ENCODE measurements at places on chromosomes 12 and 14.

DNA sequence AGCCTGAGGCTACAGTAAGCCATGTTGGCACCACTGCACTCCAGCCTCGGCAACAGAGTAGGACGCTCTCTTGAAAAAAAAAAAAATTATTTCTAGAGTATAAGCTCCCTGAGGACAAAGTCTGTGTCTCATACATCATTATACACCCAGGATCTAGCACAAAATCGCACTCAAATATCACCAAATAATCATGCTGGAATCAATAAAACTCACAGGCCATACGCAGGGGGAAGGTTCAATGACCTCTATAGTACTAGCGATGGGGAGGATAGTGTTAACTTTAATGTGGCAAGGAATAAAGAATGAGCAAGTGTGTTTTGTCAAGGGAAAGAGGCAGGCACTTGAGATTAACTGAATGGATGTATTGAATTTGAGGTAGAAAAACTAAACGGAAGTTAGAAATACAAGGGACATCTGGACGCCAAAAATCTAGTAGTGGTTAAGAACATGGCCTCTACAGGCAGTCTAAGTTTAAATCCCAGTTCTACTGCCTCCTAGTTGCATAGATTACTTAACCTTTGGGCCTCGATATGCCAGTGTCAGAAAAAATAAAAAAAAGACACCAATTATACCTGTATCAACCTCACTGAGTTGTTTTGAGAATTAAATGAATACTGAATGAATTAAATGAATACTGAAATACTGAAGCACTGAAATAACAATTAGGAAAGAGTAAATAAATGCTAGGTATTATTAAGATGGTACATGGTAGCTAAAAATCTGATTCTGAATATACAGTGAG is 4.4 kb upstream of the AP4S1 start:
- DNase-seq: no peak

- no peak for DNase-seq
Measured at GRCh38 chr12:87231818-87232217, 797.4 kb downstream of the C12orf50 start.

DNA sequence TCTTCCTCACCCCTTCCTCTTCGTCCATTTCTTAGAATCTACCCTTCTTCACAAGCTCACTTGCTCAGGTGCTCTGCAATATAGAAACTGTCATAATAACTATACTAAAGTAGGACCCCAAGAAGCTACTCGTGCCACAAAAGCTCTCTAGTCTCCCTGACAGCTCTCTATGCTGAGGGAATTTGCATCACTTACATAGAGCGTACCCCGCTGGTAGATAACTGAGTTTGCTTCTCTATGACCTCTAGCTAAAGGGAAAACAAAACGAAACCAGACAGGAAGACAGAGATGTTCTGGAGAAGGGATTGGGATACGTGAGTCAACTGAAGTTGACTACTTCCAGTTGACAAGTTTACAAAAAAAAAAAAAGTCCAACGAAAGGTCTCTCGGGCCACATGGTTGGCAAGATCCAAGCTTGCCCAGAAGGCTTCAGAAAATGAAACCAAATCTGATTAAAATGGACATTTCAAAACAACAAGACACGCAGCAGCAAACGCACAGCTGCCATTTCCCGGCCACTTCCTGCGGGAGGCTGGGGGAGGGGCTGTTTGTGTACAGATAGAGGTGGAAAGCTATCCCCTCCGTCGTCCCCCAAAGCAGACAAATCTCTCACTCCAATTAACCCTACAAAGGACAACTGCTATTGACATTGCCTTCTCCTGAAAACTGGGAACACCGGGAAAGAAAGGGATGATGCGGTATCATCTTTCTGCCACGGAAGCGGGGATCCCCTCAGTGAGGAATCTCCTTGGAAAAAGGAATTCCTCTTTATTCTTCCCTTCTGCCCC is 1.3 kb downstream of the BAZ2A start:
- DNase-seq: peak; percentile 28

DNA sequence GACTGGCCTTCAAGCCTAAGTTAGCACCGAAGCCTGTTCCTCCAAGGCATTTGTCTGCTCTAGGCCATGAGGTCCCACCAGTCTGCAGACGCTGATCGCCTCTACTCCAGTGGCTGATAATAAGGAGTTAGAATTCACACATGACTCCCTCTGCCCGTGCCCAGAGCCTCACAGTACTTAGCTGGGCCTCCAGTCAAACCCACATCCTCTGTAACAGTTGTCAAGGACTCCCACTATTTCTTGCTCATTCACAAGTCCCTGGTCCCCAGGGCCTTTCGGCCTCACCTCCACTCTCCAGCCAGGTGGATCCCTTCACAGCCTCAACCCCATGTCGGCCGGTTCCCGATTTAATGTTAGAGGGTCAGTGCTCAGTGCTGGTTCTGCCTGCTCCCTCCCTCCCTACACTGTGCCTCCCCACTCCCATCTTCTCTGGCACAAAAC is 6.3 kb upstream of the KRT5 start:
- DNase-seq: no peak

DNA sequence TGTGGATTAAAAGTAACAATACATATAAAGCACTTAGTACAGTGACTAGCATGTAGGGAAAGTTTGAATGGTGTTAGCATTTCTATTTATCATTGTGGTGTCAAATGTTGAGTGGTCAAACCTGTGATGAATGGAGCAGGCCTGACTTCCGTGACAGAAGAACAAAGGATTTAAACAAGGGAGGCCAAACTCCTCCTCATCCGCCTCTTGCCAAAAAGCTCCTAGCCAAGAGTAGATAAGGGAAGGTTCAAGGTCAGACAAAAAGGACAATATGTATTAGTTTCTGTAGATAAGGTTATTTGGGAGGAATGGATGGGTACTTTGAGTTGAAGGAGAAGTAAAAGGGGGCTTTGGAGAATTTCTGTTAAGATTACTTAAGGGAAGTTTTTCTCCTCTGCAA is 6.5 kb downstream of the RNASE7 start:
- no peak for DNase-seq

DNA sequence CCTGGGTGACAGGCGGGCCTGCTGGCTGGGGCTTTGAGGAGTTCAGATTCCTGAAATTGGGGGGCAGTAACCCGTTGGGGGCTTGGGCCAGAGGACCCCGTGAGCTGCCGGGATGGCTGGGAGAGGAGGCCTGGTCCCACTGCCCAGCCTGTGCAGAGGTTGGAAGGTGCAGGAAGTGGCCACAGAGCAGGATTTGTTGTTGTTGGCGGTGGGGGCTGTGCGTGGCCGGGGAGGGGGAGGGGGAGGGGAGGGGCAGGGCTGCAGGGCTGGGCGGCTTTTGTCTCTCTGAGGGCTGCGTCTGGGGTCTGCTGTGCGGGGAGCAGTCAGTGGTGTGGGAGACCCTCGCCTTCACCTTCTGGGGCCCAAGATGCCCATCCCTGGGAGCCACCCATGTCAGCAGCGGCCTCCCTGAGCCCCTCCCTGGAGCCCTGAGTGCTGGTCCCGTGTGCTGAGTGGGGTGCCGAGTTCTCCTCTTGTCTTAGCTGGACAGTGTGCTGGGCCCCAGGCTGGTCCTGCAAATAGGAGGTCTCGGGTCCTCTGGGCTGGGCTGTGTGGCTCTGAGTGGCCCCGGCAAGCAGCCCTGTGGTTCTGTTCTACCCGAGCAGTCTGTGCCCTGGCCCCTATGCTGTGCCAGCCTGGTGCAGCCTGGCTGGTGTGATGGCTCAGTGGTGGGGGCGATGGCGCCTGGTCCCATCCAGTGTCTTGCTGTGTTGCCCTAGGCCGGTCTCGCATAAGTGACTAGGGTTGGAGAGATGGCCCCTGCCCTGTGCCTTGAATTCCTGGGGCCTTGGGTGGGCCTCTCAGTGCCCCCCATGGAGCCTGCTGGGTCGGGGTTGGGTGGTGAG is 10.3 kb downstream of the KIF26A start:
- no peak for DNase-seq

GRCh38 chr12:11730299-11731041 is 81.0 kb downstream of the ETV6 start:
- no peak for DNase-seq

- no peak for DNase-seq
Measured at GRCh38 chr12:27865421-27865820, 85.4 kb upstream of the MANSC4 start.

DNA sequence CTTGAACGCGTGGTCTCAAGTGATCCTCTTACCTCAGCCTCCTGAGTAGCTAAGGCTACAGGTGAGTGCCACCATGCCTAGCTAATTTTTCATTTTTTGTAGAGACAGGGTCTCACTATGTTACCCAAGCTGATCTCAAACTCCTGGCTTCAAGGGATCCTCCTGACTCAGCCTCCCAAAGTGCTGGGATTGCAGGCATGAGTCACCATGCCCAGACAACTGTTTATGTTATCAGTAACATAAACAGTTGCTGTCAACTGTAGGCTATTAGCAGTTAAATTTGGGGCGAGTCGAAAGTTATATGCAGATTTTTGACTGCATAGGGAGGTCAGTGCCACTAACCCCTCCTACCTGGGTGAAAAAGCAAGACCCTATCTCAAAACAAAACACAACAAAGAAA is 26.2 kb upstream of the LRRK2 start:
- DNase-seq: no peak

DNA sequence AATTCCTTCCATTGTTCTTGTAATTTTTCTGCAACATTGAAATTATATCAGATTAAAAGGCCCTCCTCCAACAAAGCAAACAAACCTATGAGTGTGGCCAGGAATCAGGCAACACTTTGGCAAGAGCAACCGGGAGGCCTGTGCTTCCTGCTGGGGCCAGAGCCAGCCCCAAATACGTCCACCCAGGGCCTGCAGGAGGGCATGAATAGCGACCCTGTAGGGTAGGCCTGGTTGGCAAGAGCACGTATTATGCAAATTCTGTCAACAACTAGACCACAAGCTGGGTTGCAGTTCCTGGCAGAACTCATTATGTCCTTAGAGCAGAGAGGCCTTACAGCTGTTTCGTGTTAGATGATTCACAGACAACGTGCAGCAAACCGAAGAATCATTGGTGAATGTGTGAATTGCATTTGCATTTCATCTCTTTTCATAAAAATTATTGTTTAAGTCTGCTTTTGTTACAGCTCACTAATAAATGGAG is 26.9 kb upstream of the LGALS3 start:
- no peak for DNase-seq

- no peak for DNase-seq
Measured at GRCh38 chr12:133235401-133236112, at the start of gene ANHX. Gene ANHX, minus strand, starts transcription at chr12:133235877. Its CDS starts 1,521 bp downstream, at chr12:133234356.

- no peak for DNase-seq
Measured at GRCh38 chr14:54928216-54928615, 25.6 kb upstream of the GCH1 start.

DNA sequence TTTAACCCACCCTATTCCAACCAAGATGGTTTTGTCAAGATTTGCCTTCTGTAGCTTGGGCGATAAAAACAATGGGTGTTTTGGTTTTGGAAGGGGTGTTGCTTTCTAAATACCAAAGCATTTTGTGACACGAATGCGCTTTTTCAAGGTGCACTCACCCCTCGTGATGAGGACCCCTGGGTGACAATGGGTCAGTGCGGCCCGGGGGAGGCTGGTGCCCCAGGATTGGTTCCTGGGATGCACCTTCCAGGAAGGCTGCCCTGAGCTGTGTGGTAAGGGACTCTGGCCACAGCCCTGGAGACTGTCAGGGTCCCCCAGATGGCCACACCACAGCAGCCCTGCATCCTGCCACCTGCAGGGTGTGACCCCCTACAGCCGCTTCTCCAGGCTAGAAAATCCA is 180.6 kb upstream of the MYL2 start:
- DNase-seq: no peak

DNA sequence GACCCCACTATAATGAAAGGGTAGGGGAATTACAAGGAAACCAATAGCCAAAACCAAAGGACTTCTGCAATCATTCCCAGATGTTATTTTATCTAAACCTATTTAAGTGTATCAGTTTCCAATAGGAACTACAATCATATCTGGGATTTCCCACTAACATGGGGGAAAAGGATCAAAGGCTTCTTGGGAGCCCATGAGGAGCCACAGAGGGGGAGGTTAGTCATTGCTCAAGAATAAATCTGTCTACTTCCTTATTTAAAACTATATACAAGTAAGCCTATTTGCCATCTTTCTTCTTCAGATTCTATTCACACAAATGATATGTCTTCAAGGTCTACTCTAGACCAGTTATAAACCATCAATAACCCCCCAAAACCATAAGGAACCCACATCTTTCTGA is 33.1 kb downstream of the FGD6 start:
- DNase-seq: no peak

GRCh38 chr12:104888481-104888880 is 69.6 kb downstream of the SLC41A2 start:
- no peak for DNase-seq

- no peak for DNase-seq
Measured at GRCh38 chr14:61839507-61839906, 77.3 kb downstream of the SNAPC1 start.

- DNase-seq: peak; percentile 35
Measured at GRCh38 chr12:47757840-47758583, 668 bp downstream of the RAPGEF3 start.

- no peak for DNase-seq
Measured at GRCh38 chr12:26034371-26035142, 76.1 kb downstream of the RASSF8 start.

DNA sequence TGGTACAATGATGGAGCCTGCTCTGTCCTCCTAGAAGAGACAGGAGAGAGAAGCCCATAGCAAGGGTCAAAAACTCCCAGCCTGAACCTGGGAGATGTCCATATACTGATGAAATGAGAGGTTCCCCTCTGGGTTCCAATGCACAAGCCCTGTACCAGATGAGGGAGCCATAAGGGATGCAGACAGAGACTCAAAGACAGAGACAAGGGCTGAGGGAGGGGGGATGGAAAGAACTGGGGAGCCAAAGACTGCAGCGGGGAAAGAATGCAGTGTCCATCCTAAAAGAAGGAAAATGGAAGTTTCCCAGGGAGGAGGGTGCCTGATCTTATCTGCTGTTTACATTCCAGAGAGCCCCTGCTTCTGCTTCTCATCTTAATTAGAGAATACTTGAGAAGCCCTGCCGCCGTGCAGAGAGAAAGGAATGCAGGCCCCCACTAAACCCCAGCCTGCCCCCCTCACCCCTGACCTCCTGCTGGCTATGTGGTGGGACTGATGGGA is 27.7 kb downstream of the KRT18 start:
- no peak for DNase-seq

DNA sequence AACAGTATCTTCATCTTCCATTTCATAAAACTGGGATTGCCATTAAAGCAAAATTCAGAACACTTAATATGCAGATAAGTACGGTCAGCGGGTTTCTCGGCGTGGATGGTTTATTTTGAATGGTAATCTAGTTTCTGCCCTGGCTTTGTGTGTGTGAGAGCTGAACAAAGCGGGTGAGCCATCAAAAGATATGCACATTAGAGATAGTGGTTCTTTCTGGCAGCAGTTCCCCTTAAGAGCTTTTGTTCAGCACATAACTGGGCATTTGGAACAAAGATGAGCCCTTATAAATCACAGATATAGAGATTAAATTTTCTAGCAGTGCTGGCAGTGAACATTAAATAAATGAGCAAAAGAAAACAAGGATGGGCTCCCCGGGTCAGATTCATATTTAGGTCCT is 207.5 kb downstream of the CALM1 start:
- DNase-seq: no peak

GRCh38 chr12:57739387-57739786 is 845 bp upstream of the AGAP2 start:
- no peak for DNase-seq

GRCh38 chr12:46124132-46124847 is 133.9 kb upstream of the SCAF11 start:
- no peak for DNase-seq

- DNase-seq: no peak
Measured at GRCh38 chr12:128418944-128419343, 152.0 kb downstream of the TMEM132C start.

- no peak for DNase-seq
Measured at GRCh38 chr14:54173802-54174201, 217.2 kb upstream of the BMP4 start.

- peak; percentile 96 for DNase-seq
Measured at GRCh38 chr12:93377252-93378195, at the start of gene NUDT4. Gene NUDT4, plus strand, starts transcription at chr12:93377925. Its CDS starts 398 bp downstream, at chr12:93378323.

All from substantia nigra (tissue), 51 donors.